ENCODE measurements at places on chromosomes 1 and 21.

DNA sequence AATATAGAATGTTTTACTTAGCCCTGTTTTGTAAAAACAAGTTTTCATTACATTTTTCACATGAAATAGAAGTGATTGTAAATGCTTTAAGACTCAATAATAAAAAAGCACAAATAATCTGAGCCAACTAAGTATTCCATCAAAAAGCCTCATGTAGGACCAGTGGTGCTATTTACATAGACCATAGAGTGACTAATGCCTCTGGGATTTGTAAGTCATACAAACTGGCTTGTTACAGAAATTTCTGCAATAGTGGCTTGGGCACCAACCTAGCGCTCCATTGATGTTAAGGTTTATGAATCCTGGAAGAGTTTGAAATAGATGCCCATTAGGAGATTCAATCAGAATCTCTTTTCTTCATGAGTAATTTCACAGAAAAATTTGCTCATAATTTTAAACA lies 31.9 kb downstream of the ZMYM1 start:
- DNase-seq, result no peak

DNA sequence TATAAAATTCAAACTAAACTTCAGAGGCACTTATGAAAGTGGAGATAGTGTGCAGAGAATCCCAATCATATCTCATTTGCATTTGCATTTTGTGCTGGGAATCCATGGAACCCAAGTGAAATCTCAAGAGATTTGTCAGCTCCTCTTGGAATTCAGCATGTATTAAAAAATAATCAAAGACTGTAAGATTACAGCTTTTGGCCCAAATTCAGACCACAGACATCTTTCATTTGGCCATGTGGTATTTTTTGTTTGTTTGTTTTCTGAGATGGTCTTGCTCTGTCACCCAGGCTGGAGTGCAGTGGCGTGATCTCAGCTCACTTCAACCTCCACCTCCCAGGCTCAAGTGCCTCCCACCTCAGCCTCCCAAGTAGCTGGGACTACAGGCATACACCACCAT lies 3.8 kb upstream of the CACYBP start:
- DNase-seq, result no peak

GRCh38 chr1:66624412-66625060 lies 90.6 kb downstream of the SGIP1 start:
- no peak for DNase-seq

DNA sequence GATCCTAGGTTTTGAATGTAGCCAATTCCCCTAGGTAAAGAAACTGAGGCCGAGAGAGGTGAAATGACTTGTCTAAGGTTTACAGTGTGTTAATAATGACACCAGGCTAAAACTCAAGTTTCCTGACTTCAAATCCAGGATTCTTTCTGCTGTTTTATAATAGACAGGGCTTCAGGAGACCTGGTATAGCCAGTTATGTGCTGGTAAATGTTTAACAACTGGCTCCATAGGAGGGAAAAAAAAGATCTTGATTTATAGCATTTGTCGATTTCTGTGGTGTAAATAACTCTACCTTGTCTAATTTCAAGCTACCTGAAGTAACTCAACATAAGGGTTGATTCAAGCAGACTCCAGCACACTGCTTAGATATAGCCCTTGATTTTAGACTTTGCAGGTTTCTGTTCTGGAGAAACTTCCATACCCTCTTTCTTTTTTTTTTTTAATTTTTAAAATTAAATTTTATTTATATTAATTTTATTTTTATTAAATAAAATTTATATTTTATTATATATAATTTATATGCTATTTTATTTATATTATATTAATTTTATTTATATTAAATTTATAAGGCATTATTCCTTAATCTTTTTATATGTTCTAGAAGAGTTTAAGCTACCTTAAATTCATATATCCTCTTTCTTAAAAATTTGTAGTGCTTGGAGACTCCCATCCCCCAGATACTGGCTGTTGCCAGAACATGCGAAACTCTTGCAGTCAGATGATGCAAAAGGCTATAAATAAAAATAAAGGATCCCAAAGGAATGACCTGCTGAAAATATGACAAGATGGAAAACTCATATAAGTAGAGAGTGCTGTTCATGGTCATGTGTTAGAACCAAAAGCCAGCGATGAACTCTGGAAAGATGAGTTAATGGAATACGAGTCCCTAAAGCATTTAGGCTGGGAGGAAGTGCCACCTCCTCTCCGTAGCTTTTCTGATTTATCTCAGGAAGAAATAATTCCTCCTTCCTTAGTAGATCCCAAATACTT lies 35.4 kb upstream of the SRSF10 start:
- no peak for DNase-seq

GRCh38 chr1:228863776-228864175 lies 128.5 kb downstream of the RHOU start:
- no peak for DNase-seq

DNA sequence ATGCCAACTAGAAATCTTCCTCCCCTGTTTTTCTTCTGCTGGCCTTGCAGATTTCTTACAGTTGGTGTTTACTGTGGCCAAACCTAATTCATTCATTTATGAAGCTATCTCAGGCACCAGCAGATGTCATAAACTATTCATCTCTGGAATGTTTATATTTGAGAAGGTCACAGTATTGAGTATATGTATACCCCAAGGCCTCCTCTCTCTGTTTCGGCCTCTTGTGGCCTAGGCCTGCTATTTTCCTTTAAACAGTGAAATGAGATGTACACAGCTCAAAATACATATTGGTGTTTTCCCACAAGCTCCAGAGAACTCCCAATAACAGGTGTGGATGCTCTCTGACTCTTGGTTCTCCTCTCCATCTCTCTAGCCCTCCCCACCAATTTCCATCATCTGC lies 520.7 kb upstream of the CAMK1G start:
- no peak for DNase-seq

DNA sequence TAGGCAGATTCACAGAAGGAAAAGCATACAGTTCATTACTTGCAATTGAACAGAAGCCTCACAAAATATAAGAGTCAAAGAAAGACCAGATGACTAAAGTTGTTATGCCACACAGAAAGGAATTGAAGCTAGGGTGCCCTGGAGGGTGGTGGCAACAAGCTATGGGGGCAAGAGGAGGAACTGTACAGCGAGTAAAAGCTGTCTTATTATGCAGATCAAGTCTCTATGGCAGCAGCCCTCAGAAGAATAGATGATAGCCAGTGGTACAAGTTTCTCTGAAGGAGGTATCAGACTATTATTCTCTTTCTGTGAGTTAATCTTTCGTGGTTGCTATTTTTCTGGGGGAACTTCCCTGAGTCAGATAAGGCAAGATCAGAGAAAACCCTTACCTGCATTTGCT lies 72.2 kb downstream of the C21orf91 start:
- no peak for DNase-seq

- DNase-seq, result no peak
These were observed 451.0 kb upstream of the RGS18 start for GRCh38 chr1:191707288-191707687.

- DNase-seq, result no peak
These were observed 347.9 kb upstream of the ADGRL2 start for GRCh38 chr1:81452693-81453366.

DNA sequence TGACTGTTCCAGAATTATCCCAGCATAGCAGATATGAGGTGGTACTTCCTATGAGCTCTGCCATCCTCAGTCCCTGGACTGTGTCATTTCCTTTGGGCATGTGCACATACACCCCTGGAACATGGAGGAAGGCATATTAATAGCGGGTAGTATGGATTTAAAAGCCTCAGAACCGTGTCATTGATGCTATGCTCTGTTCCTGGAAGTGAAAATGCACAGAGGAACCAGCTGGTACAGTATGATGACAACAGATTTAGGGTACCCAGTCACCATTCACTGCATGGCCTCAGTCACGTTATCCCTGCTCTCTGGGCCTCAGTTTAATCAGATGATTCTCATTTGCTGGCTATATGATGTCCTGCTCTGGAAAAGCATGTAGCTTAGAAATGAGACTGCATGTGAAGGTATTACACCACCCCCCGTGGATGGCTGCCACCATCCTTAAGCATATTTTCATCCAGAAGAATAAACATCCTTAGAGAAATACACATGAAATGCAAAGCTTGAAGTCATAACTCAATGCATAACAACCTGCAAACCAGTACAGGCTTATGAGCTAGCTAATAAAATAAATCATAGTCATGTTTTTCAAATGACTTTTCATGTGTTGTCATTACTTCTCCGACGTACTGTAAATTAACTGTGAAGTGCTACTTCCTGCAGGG lies 37.8 kb downstream of the SETD4 start:
- DNase-seq, result no peak

DNA sequence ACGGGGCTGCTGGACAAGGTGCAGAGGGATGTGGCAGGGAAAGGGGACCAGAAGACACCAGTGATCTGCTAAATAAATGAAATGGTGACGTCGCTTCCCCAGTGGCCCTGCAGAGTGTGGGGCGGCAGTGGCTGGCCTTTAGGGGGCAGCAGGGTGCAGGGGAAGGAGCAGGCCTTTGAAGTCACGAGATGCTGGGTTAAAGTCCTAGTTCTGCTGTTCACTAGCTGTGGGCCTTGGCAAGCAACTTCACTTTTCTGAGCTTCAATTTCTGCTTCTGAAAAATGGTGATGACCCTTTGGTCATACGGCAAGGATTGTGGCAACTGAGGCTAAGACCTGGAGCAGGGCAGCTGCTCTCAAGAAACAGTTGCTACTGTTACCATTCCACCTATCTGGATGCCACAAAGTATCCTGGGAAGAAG lies 9.2 kb upstream of the GALE start:
- DNase-seq, result peak; percentile 57

DNA sequence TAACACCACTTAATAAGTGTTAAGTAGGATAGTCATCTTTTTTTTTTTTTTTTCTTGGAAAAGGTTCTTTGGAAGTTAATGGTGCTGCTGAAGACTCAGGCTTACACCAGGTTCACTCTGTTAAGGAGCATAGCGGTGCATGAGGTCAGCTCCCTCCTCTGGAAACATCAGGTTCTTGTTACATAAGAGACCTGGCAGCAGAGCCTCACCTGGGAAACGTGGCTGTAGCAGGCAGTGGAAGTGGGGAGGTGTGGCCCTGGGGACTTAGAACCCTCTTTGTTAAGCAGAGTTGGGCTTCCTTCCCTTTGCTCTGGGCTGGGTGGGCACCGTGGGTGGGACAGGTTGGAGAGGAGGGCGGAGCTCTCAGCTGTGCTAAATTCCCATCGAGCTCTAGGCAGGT lies 104.1 kb downstream of the CNIH3 start:
- no peak for DNase-seq

DNA sequence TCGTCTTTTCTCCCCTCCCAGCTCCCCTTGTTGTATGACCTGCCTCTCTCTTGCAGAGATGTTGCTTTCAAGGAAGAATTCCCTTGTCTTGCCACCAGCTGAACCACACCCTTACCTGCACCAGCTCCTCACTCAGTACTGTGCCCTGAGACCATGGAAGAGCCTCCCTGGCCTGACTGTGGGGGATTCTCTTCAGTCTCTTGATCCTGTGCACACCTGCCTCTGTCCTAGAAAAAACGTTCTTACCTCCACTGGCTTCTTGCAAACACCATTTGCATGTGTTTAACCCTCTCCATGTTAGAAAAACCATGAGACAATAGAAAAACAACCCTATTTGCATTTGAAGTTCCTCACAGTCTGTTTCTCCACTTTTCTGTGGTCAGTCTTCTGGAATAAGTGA lies 43.3 kb upstream of the FCRL4 start:
- DNase-seq, result no peak

- no peak for DNase-seq
These were observed 13.3 kb upstream of the THEMIS2 start for GRCh38 chr1:27858949-27859576.

- DNase-seq, result no peak
These were observed 5.8 kb downstream of the TIAM1 start for GRCh38 chr21:31337996-31338907.

GRCh38 chr1:201359031-201359872 lies 18.2 kb downstream of the TNNT2 start:
- DNase-seq, result no peak

- DNase-seq, result no peak
These were observed 247.8 kb downstream of the NCAM2 start for GRCh38 chr21:21246007-21246406.

DNA sequence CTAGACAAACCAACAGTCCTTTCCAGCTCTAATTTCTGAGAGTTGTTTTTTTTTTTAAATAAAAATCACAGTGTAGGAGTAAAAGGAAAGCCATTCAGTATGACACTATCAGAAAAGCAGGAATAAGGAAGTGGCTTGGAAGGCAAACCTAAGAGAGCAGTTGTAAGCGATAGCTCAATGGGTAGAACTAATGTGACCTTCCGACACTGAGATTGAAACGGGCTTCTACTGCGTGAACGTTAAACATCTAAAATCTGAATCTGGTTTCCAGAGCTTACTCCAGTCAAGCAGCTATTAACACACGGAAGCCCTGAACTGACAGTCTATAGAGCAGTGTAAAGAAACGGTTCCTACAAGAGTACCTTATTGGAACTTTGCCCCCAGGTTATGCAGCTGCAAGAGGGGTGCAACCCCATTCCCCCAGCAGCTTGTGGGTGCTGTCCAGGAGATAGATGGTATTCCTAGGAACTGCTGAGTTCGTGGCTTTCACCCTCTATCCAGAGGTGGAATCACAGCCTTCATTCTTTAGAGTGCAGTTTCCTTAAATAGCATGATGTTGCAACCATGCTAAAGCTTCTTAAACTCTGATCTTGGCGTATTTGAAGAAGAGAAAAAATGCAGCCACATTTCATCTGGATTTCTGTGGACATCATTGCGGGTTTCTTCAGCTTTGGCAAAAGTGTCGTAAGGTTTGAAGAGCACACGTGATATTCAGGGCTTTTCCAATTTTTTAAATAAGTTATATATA lies 3.3 kb upstream of the IRF2BP2 start:
- no peak for DNase-seq

GRCh38 chr1:18955441-18956192 lies 859 bp downstream of the IFFO2 start:
- no peak for DNase-seq

DNA sequence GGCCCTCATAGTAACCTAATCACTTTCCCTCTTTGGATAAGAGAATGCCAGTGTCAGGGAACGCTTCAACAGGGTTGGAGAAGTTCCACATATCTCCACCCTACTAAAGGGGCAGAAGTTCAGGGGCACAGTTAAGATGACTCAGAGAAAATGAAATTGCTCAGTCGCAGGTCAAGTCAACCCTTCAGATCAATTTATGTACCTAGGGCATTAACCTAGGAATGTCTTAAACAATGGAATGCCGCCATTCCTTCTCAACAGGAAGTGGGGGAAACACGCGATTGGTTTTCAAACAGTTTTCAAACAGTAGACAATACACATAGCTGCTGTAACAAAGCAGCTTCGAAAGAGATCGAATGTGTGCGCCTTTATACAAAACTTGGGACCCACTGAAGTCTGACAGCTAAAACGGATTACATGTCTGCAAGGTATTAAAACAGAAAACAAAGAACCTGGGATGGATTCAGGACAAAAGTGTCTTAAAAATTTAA lies 897 bp downstream of the SLC25A24 start:
- DNase-seq, result no peak

DNA sequence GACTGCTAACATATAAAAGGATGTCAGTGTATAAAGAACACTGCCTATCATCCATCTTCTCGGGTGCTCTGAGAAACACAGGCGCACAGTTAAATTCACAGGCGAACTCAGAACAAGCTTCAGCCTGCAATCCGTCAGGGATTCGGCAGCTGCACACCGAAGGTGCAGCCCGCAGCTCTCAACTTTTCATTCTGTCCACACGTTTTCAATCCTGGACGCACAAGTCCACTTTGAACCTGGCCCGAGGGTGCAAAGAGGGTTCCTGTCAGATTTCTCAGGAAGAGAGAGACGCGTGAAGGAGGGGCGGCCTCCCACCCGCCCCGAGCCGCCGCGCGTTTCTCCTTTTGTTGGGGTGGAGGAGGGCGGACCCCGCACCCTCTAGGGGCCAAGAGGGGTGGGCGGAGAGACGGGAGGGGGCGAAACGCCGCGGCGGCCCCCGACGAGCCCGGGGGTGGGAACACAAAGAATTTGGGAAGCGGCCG lies 724 bp downstream of the DOCK7 start:
- DNase-seq, result peak; percentile 15

Data from activated naive CD4-positive, alpha-beta T cell (primary cell).